C1 segment of cervical spinal cord (tissue), 14 donors: ENCODE measurements at places on chromosomes 12 and 14.

GRCh38 chr14:33061667-33062325 is 123.1 kb downstream of the NPAS3 start:
- DNase-seq, result no peak

DNA sequence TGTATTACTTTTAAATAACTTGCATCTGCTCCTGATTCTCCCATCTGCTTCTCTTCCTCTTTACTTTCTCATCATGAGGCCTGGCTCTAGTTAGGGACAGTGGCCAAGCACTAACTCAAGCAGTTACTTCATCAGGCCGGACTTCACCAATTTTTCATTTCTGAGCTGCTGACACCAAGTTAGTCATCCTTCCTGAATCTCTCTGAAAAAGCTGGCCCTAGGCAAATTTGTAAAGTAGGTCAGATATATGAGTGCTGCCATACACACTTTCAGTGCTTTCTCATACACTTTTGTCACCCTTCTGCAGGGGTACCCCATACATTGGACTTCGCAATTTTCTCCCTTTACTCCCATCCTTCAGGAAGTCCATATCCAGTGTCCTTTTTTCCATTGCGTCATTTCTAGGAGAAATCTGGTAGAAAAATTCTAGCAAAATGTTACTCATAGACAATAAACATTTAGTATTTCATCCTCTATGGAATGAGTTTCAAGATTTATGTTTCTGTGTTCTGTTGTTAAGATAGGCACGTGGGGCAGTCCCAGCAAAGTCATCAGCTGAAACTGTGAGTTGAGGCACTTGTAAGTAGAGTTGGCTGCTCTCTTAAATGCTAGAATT is 276.8 kb upstream of the TMPO start:
- no peak for DNase-seq

- DNase-seq, result no peak
Observed at GRCh38 chr12:32448586-32448985, 49.2 kb downstream of the FGD4 start.

DNA sequence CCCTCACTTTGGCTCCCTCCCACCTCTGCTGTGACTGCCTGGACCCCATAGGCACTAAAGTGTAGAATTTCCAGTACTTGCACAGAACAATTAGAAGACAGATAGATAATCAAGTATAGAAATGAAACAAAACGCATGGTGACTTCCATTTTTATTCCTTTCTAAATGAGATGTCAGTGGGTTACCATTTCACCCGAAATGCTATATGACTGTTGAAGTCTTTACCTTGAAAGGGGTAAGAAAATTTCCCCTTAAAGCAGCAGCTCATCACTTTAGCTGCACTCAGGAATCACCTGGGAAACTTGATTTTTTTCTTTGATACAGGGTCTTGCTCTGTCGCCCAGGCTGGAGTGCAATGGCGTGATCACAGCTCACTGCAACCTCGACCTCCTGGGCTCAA is 12.5 kb upstream of the KSR2 start:
- DNase-seq, result no peak

GRCh38 chr14:75877292-75877691 is 104.5 kb downstream of the TGFB3 start:
- DNase-seq, result no peak

- DNase-seq, result no peak
Observed at GRCh38 chr12:73225371-73225937, 953.3 kb downstream of the TRHDE start.

DNA sequence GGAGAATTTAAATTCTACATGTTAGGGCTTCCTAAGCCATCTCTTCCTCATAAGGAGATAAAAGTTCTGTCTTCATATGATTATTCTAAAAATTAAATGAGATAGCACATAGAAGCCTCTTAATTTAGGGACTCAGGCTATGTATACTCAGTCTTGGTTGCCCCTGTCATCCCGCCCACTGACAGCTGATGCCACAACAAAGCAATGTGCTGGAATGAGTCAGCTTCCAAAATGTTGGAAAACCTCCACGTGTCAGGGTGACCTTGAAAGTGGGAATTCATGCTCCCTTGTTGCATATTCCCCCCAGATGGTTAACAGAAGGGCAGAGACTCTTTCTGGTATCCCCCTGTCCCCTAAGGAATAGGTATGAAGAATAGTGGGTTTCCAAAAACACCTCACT is 238.0 kb upstream of the DDHD1 start:
- DNase-seq, result no peak

DNA sequence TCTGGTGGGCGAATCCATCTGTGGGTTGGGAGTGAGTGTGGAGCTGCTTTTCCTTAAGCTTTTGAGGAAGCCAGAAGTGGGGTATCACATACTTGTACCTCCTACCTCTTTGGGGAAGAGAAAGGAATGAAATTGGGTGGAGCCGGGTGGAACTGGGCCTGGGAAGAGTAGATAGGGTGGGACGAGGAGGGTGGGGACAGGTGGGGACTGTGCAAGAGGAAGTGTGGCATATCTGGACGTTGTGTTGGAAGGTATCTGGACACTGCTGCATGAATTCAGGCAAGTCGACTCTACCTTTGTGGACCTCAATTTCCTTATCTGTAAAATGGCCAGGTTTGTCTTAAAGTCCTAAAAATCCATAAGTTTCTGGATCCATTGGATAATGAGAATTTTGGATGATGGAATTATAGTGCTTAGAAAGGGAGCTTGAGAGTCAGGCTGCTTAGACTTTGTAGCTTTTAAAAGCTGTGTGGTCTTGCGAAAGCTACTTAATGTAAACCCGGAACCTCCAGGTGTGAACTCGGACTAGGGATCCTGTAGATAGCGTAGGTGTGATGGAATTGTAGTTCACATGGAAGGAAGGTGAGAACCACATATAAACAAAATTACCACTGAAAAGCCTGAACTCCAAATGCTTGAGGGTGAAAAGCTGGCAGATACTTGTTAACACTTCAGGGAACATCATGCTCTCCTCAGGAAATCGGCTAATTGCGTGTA is 2.1 kb downstream of the VRTN start:
- no peak for DNase-seq

- no peak for DNase-seq
Observed at GRCh38 chr14:85296456-85297210, 233.3 kb upstream of the FLRT2 start.

GRCh38 chr12:5451251-5451650 is 19.3 kb downstream of the NTF3 start:
- DNase-seq, result no peak

DNA sequence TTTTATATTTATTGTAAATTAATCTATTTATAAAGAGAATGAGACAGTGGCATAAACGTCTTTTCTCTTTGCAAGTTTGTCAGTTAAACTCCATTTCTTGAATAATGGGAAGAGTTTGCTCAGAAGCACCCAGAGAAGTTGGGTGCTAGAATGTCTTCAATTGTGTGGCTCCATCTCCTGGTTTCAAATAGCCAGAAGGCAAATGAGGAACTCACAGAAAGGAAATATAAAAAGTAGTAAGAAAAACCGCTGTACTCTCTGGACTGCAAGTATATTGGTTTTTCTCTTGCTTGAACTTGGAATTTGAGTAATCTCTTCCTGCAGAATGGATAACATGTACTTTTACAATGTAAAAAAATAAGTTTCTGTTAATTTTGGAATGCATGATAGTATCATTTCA is 217.5 kb downstream of the DPY19L2 start:
- DNase-seq, result no peak

GRCh38 chr12:3598896-3599860 is 108.2 kb downstream of the PRMT8 start:
- no peak for DNase-seq

DNA sequence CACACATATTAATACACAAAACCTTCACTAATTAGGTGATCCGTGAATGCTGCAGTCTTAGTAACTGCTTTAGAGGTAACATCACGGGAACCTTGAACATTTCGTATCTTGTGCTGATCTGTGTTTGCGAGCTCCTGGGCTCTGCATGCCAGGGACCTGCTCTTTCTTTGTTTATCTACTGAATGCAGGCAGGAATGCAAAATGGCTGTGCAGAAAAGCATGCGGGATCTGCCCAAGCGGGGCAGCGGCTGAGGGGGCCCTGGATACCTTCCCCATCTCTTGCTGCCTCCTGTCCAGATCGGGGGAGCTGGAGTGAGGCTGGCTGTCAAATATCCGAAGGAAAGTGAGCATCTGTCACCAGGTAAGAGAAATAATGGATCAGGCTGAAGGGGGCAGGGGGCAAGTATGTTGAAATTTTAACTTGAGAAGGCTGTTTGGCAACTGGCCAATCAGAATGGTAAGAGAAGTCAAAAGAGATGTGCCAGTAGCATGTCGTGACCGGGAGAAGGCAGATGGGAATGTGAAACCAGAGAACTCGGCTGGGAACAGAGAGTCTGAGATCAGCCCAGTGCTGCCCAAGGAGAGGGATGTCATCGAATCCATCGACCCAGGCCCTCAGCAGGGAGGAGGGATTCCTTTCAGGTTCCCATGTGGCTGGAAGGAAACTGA is 191.4 kb downstream of the TTC7B start:
- DNase-seq, result no peak

GRCh38 chr12:94175763-94176668 is 27.6 kb downstream of the PLXNC1 start:
- DNase-seq, result no peak

- DNase-seq, result no peak
Observed at GRCh38 chr12:107134558-107134957, 41.2 kb upstream of the CRY1 start.

GRCh38 chr12:58681730-58682129 is 238.6 kb downstream of the LRIG3 start:
- no peak for DNase-seq
